HCEC 1CT (cell line): ENCODE measurements at places on chromosomes 4 and X.

- no peak for DNase-seq
Observed at GRCh38 chrX:42119076-42119475, 195.7 kb upstream of the CASK start.

- no peak for DNase-seq
Observed at GRCh38 chrX:307261-308111, 11.1 kb downstream of the GTPBP6 start.

DNA sequence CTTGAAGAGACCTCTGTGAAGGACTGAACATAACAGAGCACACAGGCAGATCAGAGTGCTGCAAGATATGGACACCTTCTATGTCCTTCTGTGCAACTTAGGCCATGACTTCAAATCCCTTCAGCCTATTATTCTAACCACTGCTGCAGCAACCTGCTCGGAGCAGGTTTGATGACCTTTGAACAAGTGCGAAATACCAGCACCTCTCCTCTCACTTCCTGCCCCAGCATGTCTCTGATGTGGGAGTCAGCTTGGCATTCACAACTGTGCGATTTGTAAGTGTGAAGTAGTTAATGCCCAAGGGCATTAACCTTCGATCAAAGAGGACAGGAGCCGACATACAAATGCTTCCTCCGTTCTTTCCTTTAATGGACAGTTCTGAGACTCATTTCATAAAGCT lies 1.6 kb upstream of the EXOC1 start:
- DNase-seq, result no peak

GRCh38 chr4:5374592-5374991 lies 323.3 kb downstream of the STK32B start:
- DNase-seq, result no peak

- DNase-seq, result no peak
Observed at GRCh38 chr4:172750910-172751309, 417.7 kb upstream of the GALNT7 start.

GRCh38 chrX:67673741-67674274 lies 130.0 kb downstream of the AR start:
- no peak for DNase-seq

DNA sequence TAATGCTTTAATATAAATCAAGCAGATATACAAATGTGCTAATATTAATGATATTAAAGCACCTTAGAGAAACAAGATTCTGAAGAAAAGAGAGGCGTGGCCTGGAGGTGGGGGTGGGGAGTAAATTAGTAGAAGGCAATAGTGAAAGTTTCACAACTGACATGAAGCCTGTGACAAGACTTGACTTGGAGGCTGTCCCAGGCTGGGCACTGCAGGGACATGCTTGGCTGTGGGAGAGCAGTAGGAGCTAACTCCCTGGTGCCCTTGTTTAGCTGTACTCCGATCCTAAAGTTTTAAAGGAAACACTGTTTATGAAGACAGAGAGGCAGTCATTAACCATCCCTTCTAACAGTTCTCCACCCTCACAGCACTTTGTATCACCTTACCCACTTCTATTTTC lies 239.0 kb upstream of the MAB21L2 start:
- DNase-seq, result no peak

DNA sequence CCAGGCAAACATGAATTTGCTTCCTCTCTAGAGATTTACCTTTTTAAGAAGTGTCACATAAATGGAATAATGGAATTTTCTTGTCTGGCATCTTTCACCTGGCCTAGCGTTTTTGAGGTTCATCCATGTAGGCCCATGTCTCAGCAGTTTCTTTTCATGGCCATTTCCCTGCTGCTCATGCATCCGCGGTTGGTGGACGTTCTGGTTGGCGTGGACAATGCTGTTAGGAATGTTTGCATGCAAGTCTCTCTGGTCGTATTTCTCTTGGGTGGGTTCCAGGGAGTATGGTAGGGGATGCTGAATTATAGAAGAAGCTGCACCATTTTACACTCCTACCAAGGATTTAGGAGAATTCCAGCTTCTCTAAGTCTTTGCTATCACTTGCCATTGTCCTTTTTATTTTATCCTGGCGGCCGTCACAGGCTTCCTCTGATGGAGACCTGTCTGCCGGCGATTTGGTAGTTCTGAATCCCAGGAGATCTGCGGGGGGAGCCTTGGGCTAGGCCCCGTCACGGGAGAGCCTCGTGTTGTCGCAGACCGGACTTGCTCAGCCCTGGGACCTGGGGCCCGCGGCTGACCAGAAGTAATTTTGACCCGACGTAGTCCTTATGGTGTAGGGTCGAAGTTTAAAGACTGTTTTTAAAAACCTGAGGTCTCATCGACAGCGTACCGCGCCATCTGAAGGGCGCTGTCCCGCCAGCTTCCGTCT lies 56.9 kb upstream of the TADA2B start:
- DNase-seq, result peak; percentile 35
